Fibroblast of pulmonary artery (primary cell): ENCODE measurements at places on chromosomes 3 and 15.
A peak's percentile ranks its signal among the peaks of the same experiment; 100 is the strongest.

DNA sequence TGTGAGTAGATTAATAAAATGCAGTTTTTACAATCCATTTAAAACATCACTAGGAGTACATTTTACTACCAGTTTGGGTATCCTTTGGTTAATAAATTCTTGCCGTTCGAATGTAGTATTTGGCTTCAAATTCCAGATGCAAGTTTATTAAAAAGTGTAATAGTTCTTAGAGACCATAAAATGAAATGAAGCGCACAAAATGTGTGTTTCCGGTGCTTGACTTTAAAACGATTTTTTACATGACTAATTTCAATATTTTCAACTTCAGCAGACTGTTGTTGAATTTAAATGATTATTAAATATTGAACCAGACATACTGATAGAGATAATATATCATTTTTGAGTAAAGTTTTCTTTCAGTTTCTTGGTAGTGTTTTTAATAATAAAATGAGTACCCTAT is 138.4 kb upstream of the NAALADL2 start:
- DNase-seq = no peak

DNA sequence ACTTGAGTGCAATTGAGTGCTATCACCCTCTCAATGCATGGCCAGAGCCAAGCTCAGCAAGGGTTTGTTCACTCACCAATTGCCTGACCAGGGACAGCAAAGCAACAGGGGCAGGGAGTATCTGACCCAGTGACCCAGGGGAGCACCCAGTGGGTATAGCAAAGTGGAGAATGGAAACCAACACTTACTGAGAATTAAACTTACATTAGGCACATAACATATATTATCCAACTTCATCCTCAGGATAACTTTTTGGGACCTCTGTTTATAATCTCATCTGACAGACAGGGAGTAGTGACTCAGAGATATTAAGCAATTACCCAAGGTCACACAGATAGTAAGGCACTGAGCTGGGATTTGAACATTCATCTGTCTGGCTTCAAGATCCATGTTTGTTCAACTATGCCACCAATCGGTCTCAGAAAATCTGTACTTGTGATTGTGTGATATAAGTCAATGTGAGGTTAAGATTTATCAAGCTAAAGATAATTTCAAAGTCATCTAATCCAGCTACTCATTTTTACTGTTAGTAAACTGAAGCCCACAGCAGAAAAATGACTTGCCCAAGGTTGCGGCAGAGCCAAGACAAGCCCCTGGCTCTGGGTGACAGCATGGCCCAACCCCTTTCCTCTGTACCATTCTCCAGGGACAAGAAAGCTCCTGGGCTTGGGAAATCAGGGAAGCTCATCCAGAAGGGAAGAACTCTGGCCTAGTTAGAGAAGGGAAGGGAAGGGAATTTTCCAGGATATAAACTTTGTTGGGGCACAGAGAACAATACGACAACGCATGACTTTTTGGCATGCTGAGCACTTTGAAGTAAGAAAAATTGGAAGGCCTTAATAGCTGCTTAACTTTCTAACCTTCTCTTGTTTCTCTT is 138.0 kb upstream of the SMAD3 start:
- peak; percentile 81 for DNase-seq

DNA sequence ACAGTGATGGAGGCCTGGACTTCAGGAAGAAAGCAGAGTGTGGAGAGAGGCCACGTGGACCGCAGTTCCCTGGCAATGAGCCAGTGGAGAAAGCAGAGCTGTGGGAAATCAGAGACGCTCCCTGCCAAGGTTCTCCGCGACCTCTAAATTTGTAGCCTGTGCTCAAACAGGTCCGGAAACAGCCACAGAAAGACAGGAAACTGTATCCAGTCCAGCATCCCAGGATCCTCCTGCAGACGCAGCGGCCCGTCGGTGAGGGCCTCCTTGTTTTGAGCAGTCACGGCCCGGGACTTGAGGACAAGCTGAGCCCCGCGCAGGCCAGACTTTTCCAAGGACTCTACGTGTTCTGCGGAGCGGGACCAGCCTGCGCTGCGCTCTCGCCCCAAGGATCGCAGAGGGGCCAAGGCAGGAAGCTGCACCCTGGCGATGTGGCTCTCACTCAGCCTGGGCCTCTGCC is 22.3 kb downstream of the RPSA start:
- peak; percentile 46 for DNase-seq

- DNase-seq = no peak
Observed at GRCh38 chr3:123152687-123153086, 49.1 kb upstream of the SEC22A start.

DNA sequence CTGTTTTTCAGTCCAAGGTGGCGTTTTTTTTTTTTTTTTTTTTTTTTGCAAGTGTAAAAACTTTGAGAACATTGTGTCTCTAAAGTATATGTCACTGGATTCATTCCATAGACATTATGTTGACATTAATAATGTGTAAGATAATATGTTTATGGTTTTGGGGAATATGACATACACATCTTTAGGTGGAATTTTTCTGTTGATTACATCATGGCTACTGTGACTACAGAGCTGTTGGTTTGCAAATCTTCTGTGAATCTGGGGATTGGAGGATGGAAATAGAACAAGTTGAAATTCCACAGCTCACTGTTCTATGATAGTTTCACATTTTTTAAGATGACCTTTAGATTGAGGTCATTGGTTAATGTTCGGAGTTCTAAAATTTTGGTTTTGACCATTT is 24.4 kb upstream of the PLSCR2 start:
- DNase-seq = no peak

DNA sequence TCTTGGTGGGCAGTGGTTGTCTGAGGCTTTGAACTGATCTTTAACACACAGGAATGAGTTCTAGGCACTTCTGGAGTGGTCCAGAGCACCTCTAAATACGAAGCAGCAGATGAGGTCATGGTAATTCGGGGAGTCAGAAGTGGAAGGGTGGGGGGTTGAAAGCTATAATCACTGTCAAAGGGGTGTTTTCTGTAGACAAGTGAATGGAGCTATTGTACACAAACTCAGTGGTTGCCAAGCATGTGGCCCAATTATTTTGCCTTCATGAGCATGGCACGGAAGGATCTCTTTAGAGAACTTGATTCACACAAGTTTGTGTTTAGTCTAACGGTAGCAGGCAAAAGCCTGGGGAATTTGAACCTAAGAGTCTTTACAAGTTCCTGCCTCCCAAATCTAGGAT is 6.3 kb downstream of the FRMD5 start:
- no peak for DNase-seq

DNA sequence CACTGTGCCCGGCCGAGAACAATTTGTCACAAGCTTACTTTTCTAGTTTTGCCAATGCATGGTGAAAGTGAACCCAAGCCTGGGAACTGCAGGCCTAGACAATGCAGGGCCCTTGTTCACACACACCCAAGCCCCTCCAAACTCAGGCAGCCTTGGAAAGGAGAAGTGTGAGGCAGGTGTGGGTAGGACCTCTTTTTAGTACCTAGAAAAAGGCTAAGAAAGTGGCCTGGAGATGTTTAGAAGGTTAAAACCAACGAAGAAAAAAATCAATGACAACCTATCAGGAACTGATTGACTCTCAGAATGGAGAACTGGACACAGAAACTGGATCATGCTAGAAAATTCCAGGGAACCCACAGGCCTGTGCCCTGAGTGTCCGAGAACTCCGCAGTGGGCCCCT is 18.8 kb downstream of the IDH2 start:
- no peak for DNase-seq

GRCh38 chr15:86555098-86555497 is 475.4 kb downstream of the AGBL1 start:
- DNase-seq = no peak

- peak; percentile 32 for DNase-seq
Observed at GRCh38 chr3:88334187-88334868, 184.6 kb downstream of the C3orf38 start.

DNA sequence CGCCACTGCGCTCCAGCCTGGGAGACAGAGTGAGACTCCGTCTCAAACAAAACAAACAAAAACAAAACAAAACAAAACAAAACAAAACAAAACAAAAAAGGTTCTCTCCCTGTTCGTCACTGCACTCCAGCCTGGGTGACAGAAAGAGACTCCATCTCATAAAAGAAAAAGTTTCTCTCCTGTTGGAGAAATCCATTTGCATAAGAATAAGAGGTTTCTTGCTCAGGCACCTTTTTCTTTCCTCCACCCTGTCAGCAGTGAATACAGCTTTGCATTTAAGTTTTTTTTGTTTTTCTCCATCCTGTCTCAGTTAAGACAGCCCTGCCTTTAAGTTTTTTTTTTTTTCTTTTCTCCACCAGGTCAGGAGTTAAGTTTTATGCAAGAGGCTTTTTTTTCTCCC is 109.5 kb downstream of the DPH6 start:
- DNase-seq = no peak

- no peak for DNase-seq
Observed at GRCh38 chr15:45093013-45093412, 21.0 kb downstream of the DUOX2 start.

DNA sequence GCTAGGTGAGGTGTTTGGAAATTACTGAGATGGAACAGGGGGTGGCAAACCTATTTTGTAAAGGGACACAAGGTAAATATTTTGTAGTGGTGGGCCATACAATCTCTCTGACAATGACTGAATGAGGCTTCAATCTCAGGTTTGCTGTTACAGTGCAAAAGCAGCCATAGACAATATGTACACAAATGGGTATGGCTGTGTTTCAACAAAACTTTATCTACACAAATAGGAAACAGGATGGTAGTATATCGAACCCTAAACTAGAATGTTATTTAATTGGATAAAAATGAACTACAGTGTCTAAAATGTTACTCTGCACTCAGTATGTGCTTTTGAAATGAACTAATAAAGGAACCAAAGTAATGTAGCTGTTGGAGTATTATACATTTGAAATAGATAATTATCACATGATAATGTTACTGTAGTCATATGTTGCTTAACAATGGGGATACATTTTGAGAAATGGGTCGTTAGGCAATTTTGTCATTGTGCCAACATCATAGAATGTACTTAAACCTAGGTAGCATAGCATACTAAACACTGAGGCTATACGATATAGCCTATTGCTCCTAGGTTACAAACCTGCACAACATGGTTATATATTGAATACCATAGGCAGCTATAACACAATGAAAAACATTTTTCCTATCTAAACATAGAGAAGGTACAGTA is 495.2 kb upstream of the TBL1XR1 start:
- no peak for DNase-seq

DNA sequence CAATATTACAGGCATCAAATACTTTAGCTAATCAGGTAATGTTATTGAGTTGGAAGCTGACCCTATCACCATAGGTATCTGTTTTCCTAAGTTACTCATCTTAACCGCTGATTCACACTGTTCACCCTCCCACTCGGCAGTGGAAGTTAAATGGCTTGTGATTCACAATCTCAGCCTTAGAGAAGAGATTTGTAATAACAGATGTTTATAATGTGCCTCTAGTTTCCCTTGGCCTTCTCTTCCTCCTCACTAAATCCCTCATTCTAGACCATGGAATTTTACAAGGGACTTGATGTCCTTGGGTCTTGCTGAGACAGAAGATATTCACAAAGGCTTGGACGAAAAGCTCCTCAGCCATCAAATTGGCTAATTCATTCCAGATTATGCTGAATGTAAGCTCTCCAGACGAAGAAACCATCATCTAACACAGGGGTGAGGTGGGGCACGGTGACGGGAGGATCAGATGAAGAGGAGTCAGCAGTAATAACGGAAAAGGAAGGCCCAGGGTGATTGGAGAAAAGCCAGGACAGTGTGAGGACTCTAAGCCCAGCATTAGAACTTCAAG is 931.7 kb downstream of the MCTP2 start:
- DNase-seq = peak; percentile 60

GRCh38 chr3:126816986-126817777 is 113.1 kb downstream of the CHCHD6 start:
- peak; percentile 35 for DNase-seq

DNA sequence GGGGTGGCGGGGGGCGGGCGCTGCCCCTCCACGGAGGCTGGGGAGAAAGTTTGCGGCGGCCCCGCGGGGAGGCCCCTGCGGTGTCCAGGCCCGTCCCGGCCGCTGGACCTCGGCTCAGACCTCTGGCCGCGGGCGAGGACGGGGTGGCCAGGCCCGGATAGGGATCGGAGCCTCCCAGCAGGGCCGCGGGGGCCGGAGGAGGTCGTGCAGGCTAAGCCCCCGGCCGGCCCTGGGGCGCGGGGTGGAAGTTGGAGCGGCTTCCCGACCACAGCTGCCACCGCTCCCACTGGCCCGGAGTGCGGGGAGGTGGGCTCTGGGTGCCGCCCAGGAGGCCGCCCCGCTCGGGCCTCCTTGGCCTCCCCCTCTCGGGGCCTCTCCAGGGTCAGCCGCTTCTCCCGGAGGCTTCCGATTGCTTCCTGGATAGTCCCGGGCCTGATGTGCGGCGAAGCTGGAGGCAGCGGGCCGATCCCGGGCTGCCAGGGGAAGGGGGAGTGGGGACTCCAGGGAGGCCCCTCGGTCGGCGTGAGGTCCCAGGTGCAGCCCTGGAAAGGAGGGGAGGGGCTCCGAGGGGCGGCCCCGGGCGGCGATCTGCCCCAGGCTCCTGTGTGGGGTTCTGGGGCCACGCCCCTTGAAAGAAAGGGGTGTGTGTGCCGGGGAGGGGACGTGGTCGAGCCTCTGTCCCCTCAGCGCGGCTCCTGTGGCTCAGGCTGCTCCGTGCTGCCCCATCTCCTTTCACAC is 907 bp downstream of the PLXNA1 start:
- DNase-seq = peak; percentile 42

GRCh38 chr3:49377483-49377882 is 19.3 kb upstream of the GPX1 start:
- DNase-seq = peak; percentile 59

DNA sequence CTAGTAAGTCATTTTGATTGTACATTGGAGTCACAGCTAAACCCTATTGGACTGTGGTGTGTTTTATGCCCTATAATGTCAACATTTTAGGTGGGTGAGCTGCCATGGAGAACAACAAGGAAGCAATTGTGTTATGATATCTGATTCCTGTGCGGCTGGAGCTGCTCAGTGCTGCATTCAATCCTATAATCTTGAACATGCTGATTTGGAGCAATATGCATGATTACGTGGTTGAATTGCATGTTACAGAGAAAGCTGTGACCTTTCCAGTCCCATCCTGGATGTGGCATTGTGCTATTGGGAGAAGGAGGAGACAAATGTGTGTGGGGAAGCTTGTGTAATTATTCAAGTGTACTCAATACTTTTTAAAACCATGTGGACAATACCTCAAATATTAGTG is 20.1 kb upstream of the C3orf49 start:
- DNase-seq = no peak

GRCh38 chr3:21751886-21752285 is 876 bp upstream of the ZNF385D start:
- DNase-seq = no peak

GRCh38 chr3:71142441-71143161 is 440.9 kb downstream of the FOXP1 start:
- no peak for DNase-seq

DNA sequence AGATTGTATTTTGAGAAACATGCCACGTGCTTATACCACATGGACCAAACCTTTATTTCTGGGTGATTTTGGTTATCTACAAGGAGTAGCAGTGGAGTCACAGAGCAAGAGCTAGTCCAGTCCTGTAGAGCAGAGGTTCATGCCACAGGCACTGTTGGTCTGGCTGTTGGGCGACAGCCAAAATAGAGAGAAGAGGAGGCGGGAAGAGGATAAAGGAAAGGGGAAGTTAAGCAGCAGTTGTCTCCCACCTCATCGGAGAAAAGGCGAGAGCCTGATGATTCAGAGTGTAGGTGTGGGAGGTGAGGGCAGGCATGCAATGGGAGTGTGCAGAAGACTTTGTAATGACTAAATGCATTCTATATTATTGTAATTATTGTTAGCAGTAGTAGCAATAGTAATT is 237.5 kb upstream of the ROPN1 start:
- DNase-seq = no peak

GRCh38 chr15:100592898-100593297 is 9.1 kb downstream of the LINS1 start:
- DNase-seq = no peak
